Stimulated activated CD8-positive, alpha-beta memory T cell treated with anti-CD3 and anti-CD28 coated beads, Interleukin-15, amount 100 ng/mL, for 4 hours (primary cell): ENCODE measurements at places on chromosomes 5 and 9.

GRCh38 chr9:7671847-7672246, 127.7 kb downstream of the DMAC1 start:
- no peak for DNase-seq

DNA sequence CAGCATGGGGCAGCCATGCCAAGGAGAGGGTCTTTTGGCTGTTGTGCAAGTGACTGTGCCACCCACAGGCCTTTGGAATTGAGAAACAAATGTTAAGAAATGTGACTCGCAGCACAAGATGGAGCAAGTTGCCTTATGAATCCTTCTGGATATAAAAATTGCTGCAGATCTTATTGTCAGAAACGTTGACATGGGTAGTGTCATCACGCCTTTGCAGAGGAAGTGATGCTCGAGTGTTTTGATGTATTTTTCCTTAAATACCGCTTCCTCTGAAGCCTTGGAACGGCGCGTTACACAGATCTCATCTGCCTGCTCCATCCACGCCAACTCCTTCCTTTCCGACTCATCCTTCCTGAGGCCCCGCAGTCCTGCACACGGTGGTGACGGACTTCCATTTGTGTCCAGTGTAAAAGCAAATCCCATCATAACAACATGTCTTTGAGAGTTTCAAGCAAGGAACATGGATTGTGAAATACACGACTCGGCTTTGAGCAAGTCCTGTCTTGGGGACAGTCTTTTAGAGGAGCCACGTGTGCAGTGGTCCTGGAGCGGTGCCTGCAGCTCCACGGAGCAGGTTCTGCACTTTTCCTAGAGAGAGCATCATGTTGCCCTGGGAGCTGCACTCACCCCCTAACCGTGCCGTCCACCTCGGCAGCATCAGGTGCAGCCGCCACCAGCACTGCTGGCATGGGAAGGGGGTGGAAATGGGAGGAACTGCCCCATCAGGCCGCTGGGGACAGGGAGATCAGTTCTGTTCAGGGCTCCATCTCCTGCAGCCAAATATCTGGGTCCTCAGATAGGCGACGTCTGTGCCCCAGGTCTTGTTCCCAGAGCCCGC, 15.1 kb downstream of the ROPN1L start:
- DNase-seq: no peak

DNA sequence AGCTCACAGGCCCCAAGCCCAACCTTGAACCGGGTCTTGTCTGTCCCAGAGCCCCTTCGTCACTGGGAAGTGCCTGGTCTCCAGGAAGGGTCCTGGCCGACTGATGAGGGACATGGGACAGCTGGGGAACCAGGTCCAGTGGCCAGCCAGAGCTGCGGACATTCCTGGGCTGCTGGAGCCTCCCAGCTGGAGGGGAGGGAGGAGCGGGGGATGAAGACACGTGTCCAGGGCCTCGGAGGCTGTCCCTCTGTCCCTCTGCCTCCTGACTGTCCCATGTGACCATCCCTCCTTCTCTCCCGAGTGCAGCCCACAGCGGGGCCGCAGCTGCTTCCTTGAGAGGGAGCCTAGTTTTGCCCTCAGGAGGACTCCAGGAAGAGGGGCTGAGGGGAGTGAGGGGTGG, 41.7 kb upstream of the UBAC1 start:
- DNase-seq: no peak

- no peak for DNase-seq
Observed at GRCh38 chr9:30799527-30800101, 1584.8 kb upstream of the ACO1 start.

GRCh38 chr5:141913560-141914198, 10.0 kb upstream of the DELE1 start:
- DNase-seq: no peak

DNA sequence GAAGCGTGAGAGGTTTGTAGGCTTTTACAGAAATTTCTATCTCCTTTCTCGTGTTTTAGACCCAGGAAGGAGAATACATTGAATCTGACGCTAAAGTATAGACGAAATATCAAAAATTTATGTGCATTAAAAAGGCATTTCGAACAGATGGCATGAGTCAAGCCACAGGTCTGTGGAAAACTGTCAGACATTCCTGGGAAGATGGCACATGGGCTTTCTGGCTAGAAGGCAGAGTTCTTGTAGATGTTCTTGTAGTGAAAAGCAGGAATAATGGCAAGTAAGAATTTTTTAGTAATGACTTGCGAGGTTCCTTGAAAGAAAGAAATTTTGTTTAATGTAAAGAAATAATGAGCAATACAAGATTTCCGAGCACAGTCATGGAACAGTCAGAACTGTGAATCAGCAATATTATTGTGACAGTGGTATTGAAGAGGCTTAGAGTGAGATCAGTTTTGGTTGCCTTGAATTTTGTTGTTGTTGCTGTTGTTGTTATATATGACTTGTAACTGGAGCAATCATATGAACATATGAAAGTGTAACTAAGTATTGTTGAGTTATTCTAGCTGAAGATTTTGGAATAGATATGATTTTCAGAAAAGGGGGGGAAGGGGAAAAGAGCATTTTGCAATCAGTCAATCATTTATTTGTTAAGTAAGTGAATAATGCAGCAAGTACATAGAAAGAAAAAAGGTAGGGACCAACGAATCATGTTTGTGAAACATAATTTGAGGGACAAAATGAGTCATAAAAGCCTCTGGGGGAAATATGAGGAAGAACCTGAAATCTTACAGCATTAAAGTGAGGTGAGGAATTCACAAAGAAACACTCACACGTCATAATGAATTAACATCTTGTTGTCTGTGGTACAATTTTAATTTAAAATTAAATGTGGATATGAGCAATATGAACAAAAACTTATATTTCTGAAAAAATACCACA, 339.0 kb upstream of the CTNND2 start:
- DNase-seq: no peak

- DNase-seq: no peak
Observed at GRCh38 chr5:31901807-31902530, 263.0 kb downstream of the PDZD2 start.

- DNase-seq: no peak
Observed at GRCh38 chr9:136762221-136762691, 2.1 kb downstream of the LCN15 start.

DNA sequence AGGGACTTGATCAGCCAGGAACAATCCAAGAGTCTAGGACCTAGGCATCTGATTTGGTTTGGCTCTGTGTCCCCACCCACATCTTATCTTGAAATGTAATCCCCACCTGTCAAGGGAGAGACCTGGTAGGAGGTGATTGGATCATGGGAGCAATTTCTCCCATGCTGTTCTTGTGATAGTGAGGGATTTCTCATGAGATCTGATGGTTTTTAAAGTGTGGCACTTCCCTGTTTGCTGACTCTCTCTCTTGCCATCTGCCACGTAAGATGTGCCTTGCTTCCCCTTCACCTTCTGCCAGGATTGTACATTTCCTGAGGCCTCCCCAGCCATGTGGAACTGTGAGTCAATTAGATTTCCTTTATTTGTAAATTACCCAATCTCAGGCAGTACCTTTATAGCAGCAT, 201.7 kb upstream of the ACTBL2 start:
- DNase-seq: no peak

- no peak for DNase-seq
Observed at GRCh38 chr5:157554179-157555036, 21.2 kb downstream of the ADAM19 start.

DNA sequence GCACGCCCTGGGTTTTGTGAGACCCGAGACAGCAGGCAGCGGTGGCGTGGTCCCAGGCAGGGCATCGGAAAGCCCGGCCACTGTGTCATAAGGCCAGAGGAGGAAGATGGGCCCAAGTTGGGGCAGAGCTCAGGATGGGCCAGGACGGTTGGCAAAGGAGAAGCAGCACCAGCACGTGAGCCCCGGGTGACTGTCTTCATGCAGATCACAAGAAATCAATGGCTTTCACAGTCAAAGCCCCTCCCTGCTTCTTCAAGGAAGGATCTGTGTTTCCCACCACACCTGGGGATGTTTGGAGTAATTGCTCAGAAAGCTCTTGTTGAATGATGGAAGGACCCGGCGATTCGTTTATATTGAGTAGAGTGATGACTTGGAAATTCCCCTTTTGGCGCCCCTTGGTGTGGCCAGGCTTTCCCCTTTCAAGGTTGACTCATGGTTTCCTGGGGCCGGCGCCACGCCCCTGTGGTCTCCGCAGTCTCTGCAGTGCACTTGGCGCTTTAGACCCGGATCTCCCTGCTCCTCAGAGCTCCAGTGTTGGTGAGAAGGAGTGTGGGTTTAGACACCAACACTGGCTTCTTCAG, 52.1 kb downstream of the IL31RA start:
- peak; percentile 40 for DNase-seq

- no peak for DNase-seq
Observed at GRCh38 chr5:139403418-139403786, 487 bp downstream of the SPATA24 start.

- no peak for DNase-seq
Observed at GRCh38 chr5:66134407-66134861, 9.7 kb upstream of the SREK1 start.

DNA sequence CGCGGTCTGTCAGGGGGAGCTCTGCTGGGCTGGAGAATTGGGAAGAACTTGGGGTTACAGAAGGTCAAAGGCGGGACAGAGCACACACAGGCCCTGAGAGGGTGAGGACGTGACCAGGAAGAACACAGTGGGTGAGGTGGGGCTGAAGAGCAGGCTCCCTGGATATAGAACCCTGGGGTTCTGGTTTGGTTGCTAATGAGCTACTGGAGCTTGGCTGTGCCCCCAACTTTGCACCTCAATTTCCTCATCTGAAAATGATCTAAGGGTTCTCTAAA, 83.8 kb downstream of the PRRT1B start:
- DNase-seq: no peak

GRCh38 chr5:112253478-112254250, 165.4 kb downstream of the EPB41L4A start:
- no peak for DNase-seq

DNA sequence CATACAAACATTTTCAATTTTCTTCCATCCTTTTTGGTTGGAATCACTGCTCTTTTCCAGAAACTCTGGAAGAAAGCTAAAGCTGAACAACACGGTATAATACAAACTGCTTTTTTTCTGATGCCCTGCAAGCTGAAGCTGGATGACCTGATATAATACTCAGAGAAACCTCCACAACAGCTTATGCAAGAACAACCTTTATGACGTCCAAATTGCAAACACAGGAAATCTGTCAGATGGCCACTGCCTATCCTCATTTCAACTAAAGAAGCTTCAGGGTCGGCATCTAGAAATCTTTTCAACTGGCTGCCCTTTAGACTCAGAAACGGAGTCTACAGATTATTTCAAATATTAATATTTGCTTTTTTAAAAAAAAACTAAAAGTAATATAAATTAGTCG, 106.5 kb upstream of the PRDM9 start:
- DNase-seq: no peak

GRCh38 chr9:72552356-72552755, 30.9 kb downstream of the TMC1 start:
- no peak for DNase-seq

DNA sequence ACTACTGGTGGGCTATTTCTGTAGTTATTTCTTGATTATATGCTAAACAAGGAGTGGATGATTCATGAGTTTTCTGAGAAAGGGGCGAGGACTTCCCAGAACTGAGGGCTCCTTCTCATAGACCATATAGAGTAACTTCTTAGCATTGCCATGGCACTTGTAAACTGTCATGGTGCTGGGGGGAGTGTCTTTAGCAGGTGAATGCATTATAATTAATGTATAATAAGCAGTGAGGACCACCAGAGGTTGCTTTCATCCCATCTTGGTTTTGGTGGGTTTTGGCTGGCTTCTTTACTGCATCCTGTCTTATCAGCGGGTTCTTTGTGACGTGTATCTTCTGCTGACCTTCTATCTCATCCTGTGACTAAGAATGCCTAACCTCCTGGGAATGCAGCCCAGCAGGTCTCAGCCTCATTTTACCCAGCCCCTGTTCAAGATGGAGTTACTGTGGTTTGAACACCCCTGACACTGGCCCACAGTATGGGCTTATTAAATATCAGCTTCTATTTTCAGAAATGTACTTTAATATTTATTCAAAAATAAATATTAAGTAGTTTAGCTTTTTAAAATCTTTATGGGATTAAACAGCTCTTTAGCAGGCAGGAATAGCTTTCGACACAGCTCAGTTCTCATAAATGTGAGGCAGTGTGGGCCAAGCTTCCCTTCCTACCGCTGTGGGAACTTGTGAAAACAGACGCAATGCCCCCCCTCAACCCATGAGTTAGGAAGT, 44.4 kb downstream of the GALNT12 start:
- DNase-seq: no peak

- no peak for DNase-seq
Observed at GRCh38 chr9:124780060-124780756, 3.3 kb downstream of the OLFML2A start.

- DNase-seq: no peak
Observed at GRCh38 chr5:177319913-177320588, 8.4 kb upstream of the MXD3 start.

DNA sequence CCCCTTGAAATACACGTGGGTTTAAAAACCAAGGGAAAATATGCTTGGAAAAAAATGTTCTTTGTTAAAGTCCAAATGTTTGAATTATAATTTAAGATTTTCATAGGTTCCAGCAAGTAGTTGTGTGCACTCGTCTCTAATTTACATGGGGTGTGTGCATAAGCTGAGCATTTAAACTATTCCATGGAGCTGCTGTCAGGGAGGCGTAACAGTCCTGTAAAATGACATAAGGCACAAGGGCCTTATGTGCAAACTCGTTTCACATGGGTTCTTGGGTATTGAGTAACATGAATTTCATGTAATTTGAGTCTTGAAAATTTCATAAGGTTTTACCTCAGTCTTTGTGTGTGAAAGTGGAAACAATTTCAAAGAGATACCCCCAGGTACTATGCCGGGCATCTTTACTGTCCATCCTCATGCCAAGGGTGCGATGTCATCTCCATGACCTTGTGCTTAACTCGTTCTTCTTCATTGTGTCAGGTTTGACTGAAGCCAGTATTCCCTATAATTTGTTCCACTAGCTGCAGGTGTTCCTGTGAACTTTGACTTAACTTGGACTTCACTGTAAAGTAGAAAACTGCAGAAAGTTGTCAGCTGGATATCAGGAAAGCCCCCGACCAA, 359.3 kb downstream of the SH3GL2 start:
- DNase-seq: no peak

- no peak for DNase-seq
Observed at GRCh38 chr9:79917421-79917820, 345.7 kb downstream of the TLE4 start.

DNA sequence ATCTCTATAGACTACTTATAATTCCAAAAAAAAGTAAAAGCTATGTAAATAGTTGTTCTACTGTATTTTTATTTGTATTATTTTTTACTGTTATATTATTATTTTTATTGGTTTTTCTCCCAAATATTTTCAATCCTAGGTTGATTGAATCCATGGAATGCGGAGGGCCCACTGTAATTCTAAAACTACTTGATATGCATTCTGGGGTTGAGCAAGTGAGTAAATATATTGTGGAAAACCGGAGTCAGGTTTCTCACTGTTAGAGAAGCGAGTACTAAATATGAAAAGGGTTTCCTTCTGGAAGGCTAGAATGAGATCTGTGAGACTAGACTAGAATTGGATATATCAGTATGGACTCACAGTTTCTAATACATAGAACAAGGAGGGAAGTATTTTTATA, 66.5 kb downstream of the FBXW11 start:
- DNase-seq: no peak

GRCh38 chr9:72615931-72616330, 94.5 kb downstream of the TMC1 start:
- no peak for DNase-seq

- no peak for DNase-seq
Observed at GRCh38 chr9:122360891-122361290, 9.9 kb upstream of the PTGS1 start.
